ENCODE measurements at places on chromosomes 13 and 19.

GRCh38 chr13:110354715-110355473 lies 47.8 kb downstream of the COL4A2 start:
- DNase-seq = no peak

DNA sequence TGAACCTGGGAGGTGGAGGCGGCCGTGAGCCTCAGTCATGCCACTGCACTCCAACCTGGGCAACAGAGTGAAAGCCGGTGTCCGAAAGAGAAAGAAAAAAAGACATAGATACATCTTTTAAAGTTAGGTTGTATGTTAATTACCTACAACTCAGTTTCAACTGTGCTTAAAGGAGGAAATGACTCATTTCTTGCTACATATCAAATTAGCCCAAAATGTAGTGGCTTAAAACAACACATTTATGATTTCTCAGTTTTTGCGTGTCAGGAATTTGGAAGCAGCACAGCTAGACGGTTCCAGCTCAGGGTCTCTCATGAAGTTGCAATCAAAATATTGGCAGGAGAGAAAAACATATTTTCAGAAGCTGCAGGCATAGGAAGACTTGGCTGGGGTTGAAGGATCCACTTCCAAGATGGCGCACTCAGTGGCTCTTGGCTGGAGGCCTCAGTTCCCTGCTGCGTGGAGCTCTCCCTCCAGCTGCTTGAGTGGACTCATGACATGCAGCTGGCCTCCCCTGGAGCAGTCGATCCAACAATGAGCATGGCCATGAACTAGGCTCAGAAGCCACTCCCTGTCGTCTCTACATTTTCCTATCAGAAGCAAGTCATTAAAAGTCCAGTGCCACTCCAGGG lies 7.1 kb downstream of the LDLR start:
- no peak for DNase-seq

DNA sequence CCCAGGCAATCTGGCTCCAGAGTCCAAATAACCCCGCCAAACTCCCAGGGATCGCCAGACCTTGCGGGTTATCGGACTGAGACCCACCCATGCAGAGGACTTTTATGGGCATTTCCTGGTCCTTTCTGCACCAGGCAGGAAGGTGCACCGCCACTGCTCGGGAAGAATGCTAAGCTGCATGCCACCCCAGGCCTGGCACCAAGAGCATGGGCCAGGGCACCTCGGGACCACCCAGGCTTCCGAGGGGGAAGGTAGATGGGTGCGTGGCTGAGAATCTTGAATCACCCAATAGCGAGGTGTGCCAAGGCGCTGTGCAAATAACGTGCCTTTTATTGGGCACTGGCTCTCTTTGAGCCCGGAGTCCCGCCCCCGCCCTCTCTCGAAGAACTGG lies 422 bp upstream of the ZNF575 start:
- DNase-seq = no peak

DNA sequence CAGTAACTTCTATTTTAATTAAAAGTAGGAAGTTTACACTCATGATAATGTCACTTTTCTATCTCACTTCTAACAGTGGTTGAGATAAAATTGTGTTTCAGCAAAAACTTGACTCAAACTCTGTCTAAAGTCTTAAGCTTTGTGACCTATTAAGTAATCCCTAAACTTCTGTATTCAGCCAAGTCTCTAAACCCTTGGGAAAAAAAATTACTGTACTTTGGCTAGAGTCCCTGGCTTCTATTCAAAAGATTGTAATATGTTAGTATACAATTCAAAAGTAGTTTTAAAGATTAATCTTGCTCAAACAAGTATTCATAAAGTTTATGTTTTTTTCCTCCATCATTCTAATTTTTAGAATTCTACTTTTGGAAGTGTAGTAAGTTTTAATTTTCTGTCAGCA lies 1248.8 kb downstream of the UQCRFS1 start:
- no peak for DNase-seq

DNA sequence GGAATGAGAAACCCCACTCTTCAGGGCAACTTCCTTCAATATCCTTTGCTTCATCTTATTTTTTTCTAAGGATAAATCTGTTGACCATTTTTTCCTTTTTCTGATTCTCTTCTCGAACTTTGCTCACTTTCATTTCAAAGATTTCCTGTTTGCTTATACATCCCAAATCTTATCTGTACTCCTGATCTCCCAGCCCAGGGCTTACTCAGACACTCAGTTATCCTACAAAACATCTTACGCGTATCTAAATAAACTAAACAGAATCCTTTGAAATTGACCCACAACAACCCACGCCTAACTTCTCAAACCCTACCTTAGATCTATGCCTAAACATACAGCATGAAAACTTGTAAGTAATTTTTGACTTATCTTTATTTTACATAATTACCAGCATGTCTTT lies 179.2 kb downstream of the ABCC4 start:
- no peak for DNase-seq

- DNase-seq = no peak
Observed at GRCh38 chr19:8513036-8513686, 806 bp downstream of the ZNF414 start.

GRCh38 chr13:72314210-72314609 lies 413.2 kb downstream of the MZT1 start:
- no peak for DNase-seq

- no peak for DNase-seq
Observed at GRCh38 chr13:111492341-111492950, 172.0 kb downstream of the TEX29 start.

- no peak for DNase-seq
Observed at GRCh38 chr13:108060111-108060510, 155.2 kb downstream of the LIG4 start.

DNA sequence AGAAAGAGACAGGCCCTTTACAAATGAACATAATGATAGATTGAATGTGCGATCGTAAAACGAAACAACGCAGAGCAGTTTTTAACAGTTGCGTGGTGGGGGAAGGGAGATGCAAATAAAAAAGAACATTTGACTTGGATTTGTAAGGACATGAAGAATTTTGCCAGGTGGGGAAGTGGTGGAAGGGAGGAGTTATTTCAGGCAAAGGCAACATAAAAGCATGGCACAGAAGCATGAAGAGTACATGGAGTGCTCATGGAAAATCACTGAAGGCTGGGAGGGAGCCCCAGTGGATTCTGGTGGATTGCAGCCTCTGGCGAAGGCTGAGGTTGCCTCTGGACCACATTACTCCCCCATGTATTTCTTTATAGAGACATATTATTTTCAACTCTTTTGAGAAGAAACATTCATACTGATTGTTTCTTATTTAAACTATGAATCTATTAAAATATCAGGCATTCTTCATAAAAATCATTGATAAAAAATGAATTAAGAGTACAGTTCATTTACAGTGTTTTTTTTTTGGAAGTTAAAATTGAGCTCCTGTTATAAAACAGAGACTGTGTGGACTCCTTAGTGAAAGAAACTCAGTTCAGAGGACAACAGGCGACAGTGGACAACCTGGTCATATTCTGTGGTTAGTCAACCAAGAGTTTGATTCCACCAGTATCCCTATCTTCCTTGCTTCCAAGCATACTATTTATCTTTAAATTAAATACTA lies 57.5 kb downstream of the STARD13 start:
- DNase-seq = no peak

GRCh38 chr13:49395451-49395865 lies 48.4 kb downstream of the CAB39L start:
- no peak for DNase-seq

DNA sequence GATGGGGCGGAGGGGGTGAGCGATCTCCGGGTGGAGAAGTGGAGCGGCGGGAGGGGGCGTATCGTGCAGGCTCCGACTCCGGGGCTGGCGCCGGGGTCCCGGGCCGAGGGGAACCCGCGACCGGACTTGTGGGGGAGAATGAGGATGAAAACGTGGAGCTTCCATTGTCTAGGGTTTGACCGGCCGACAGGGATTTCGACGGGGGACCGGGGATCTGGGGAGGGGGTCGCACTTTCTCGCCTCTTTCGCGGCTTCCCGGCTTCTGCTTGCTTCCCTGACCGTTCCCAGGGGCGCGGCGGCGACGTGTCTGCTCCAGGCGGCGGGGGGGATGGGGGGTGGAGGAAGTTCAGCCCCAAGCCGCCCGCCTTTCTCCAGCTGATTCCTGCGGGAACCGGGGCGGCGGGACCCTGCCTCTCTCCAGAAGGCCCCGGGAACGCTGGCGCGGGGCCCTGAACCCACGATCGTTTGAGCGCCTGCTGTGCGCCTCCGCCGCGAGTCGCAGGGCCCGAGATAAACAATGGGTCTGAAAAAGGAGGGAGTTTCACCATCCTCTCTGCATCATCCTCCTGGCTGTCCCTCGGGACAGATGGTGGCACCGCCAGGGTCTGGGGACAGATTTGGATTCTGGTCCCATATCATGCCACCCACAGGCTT lies 790 bp downstream of the TPM4 start:
- DNase-seq = no peak

GRCh38 chr13:65112123-65112522 lies 2118.0 kb downstream of the PCDH9 start:
- DNase-seq = no peak

- DNase-seq = no peak
Observed at GRCh38 chr19:32337084-32337808, 8.2 kb upstream of the ZNF507 start.

DNA sequence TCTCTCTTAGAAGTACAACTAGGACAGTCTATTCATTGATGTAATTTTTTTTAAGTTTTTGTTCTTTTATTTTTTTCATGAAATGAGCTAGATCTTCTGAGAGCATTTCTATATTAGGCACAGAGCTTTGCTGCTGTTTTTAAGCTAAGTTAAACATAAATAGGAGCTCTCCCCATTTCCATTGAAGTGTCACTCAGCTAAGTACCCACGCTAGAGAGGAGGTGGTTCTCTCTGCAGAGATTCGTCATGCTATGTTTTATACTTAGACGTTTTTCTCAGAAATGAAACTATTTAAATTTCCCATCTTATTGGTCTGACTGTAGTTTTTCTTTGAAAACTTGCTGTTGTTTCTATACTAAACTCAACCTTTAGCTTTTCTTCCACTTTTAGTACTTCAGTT lies 271.5 kb downstream of the PCDH9 start:
- DNase-seq = no peak

- DNase-seq = no peak
Observed at GRCh38 chr13:96792736-96793403, 201.4 kb downstream of the OXGR1 start.

GRCh38 chr13:32911506-32911905 lies 104.7 kb upstream of the KL start:
- DNase-seq = no peak

- no peak for DNase-seq
Observed at GRCh38 chr13:113155201-113155600, 3.2 kb upstream of the PROZ start.

DNA sequence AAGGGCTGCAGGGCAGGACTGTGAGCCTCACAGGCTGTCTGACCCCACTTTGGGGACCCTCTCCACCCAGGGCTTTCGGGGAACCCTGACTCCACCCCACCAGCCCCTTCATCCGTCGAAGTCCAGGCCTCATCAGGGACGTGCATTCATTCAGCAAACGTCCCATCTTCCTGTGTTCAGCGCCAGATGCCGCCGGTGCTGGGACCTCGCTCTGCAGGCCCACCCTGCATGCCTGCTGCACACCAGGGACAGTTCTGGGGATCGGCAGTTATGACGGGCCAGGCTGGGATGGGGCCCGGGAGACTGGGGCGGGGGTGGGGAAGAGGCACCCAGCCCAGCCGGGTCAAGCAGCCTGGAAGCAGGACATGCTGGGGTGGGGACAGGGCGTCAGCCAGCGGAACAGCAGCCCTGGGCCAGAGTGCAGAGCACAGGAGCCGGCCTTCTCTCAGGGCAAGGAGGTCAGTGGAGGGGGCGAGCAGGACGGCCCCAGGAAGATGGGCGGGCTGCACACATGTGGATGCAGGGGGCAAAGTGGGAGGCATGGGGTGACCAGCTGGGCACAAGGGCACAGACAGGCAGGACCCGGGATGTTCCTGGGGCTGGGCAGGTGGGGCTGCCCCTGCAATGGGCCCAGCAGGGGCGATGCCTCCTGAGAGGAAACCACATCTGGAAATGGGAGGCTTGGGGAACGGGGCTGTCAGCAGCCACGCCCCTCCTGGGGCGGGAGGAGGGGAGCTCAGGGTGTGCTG lies 5.1 kb downstream of the GAMT start:
- DNase-seq = no peak

DNA sequence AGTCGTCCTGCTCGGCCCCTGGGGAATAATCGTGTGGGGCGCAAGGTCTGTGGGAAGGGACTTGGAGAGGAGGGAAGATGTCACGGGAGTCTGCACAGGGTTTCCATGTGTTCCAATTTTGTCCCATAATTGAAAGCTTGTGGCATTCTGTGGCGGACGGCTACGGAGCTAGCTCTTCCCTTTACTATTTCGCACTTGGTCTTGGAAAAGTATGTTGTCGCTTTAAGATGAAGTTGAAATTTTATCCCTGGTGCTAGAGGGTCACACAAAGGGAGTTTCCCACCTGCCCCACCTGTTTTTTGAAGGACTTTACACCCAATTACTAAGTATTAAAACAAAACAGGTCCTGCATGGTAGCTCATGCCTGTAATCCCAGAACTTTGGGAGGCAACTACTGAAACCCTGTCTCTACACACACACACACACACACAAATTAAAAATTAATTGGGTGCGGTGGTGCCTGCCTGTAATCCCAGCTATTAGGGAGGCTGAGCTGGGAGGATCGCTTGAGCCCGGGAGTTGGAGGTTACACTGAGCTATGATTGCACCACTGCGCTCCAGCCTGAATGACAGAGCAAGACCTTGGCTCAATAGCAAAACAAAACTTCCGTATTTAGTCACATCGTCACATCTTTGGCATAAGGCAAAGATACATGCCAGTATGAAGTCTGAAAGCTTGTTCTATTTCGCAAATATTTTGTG lies 967 bp upstream of the TPT1 start:
- DNase-seq = no peak

GRCh38 chr19:913080-913748 lies at the start of gene R3HDM4:
Gene R3HDM4, minus strand, starts transcription at chr19:913219. Its CDS starts 62 bp downstream, at chr19:913157.
- no peak for DNase-seq

- no peak for DNase-seq
Observed at GRCh38 chr19:16655727-16656126, 4.2 kb downstream of the SMIM7 start.

DNA sequence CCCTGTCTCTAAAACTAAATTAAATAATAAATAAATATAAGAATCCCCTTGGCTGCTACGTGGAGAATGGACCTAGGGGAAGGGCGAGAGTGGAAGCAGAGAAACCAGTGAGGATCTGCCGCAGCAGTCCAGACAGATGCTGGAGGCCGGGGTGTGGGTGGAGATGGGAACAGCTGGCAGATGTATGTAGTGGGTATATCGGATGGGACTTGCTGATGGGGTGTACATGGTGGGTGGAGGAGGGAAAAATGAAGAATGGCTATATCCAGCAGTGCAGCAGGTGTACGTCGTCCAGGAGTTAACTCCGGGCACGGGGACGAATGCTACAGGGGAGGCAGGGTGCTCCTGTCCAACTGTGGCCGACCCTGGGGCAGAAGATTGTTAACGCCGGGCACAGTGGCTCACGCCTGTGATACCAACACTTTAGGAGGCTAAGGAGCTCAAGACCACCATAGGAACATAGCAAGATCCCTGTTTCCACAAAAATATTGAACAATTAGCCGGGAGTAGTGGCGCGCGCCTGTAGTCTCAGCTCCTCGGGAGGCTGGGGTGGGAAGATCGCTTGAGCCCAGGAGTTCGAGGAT lies 654 bp downstream of the CEP89 start:
- no peak for DNase-seq

Data from cortex of kidney (tissue), 1 donor.